NCI-H460 (cell line): ENCODE measurements at places on chromosomes 11 and 22.

DNA sequence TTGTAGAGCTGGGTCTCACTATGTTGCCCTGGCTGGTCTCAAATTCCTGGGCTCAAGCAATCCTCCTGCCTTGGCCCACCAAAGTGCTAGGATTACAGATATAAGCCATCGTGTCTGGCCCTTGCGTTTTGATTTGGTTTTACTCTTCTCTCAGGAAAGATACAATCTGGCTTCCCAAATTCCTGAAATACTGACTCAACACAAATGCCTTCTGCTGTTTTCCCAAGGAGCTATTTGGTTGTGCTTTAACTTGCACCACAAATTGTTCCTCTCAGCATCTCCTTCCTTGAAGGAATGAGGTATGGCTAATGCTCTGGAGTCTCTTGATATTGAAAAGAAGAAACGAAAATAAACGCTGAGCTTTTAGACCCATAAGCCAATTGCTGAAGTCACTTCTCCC lies 110.0 kb upstream of the PAX6 start:
- no peak for DNase-seq

DNA sequence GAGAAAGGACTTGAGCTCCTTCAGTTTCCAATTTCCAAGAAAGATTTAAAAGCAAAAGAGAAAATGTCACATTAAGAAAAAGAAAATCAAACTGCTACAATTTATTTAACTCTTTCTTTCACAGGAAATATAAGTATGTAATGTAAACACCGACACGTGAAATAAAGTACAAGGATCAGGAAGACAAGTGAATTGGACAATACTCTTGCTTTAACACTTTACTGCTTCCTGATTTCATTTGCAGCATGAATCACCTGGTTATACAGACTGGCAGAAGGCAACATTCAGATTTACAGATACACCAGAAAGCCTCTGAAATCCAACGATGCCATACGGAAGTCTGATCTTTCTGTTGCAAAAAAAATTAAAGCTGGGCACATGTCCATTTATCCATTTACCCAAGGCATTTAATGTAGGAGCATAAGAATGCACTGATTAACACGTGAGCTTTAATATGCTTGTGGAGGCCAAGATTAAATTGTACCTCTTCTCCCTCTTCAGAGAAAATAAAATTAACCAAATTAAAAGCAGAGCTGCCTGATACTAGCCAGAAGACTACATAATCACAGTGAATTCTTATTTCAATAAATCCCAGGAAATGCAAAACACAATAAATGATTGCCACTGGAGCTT lies 16.0 kb upstream of the PPP2R1B start:
- DNase-seq: no peak

- no peak for DNase-seq
These were observed 6.8 kb downstream of the OR51B2 start for GRCh38 chr11:5317292-5317691.

DNA sequence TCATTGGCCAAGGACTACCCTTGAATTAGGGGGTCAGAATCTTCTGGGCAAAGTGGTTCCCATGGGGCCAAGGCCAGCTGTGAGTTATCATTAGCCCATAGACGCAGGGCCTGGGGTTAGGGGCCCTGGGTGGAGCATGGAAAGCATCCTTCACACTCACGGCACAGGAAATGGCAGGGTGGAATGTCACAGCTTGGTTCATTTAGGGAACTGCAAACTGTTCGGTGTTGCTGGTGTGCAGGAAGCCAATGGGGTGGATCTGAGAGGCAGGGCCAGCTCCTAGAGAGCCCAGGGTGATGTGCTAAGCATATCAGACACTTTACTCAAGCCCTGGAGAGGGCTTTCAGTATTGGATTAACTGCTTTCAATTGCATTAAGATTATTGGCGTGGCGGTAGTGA lies 42.9 kb downstream of the TECTA start:
- no peak for DNase-seq

DNA sequence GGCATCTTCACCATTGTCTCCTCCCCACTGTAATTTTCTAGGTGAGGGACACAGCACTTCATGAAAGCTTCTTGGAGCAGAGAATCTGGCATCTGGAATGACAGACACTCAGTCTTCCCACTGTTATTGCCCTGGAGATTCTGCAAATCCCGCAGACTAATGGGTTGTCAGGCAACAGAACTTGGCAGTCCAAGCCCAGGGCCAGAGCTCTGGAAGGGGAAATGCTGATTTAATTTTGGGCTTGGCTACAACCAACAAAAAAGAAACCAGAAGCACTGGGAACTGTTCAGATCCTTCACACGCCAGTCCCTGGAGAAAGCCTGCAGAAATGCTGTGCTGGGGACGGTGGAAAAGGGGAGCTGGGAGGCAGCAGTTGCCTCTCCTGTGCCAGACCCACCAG lies 71.5 kb upstream of the BID start:
- no peak for DNase-seq

DNA sequence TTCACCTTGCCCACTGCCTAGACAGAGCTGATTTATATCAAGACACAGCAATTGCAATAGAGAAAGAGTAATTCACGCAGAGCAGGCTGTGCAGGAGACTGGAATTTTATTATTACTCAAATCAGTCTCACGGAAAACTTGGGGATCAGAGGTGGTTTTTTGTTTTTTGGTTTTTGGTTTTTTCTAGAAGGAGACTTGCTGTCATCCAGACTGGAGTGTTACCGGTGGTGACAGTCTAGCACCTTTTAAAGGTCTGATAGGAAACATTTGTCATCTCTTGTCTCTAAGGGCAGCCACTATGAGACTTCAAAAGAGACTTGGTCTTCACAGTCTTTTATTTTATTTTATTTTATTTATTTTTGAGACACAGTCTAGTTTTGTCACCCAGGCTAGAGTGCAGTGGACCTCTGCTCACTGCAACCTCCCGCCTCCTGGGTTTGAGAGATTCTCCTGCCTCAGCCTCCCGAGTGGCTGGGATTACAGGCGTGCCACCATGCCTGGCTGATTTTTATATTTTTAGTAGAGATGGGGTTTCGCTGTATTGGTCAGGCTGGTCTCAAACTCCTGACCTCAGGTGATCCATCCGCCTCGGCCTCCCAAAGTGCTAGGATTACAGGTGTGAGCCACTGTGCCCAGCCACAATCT lies 19.1 kb downstream of the APOBEC3H start:
- DNase-seq: no peak

DNA sequence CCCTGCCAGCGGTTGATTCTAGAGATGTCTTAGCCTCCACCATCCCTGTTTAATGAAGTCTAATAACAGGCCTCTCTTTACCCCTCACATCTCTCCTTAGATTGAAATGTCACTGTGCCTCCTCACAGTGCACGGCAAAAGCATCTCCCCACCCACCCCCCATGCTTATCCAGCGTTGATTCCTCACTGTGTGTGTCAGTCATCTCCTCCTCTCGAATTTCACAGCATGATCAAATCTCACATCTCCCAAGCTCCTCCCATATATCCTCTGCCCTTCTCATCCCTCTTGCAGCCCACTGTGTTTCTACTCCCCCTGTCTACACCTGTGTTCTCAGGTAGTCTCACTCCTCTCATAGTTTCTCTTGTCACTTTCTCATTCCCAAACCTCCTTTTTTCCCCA lies 84.6 kb downstream of the DBX1 start:
- no peak for DNase-seq
